ENCODE measurements at places on chromosomes 12 and 14.

DNA sequence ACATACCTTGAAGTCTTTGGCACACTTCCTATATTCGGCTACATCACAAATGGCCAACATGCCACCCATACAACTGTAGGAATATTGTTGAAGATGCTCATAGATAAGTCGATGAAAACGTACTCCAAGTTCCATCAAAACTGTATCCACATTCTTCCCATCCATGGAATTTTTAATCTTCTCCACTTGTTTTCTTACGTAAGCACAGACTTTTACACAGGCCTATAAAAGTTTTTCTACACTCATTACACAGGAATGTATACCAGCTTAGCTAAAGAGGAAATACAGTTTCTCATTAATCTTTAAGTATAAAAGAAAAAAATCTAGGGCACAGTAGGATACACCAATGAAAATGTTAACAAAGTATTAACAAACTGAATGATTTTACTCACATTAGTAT is 59.1 kb downstream of the EXOC5 start:
- H3K27ac ChIP-seq: no peak overlapping the region
- DNase-seq: no peak
- H3K36me3 ChIP-seq: no peaks in the 10 kb centered on the region
- H3K4me3 ChIP-seq: no peak overlapping the region
- no peaks in the 10 kb centered on the region for H3K4me1 ChIP-seq
- H3K27me3 ChIP-seq: no peaks in the 10 kb centered on the region

- no peak overlapping the region for H3K27ac ChIP-seq
- no peak for DNase-seq
- H3K4me3 ChIP-seq: no peak overlapping the region
- no peaks in the 10 kb centered on the region for H3K27me3 ChIP-seq
- peaks cover 11% of the 10 kb centered on the region for H3K4me1 ChIP-seq
Observed at GRCh38 chr12:124883263-124884130, 19.8 kb upstream of the SCARB1 start.

DNA sequence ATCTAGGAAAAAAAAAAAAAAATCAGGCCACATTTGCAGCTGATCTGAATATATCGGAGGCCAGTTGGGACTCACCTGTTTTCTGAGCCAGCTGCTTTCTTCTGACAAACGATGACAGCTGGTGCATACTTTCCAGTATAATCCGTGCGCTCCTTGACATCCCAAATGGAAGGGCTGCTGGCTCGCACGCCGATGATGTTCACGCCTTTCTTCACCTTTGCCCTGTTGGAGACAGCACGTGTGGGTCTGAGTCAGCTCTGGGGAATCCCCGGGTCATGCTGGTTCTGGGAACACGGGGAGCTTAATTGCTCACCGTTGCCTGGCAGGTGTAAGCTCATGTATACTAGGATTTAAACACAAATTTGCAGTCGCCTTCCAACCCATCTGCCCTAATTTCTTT is 372.8 kb downstream of the TMEM132D start:
- H3K27ac ChIP-seq: peak overlapping the region; percentile 61
- no peaks in the 10 kb centered on the region for H3K27me3 ChIP-seq
- H3K4me1 ChIP-seq: no peaks in the 10 kb centered on the region
- peak; percentile 43 for DNase-seq
- peak overlapping the region; percentile 30 for H3K4me3 ChIP-seq
- no peaks in the 10 kb centered on the region for H3K36me3 ChIP-seq

DNA sequence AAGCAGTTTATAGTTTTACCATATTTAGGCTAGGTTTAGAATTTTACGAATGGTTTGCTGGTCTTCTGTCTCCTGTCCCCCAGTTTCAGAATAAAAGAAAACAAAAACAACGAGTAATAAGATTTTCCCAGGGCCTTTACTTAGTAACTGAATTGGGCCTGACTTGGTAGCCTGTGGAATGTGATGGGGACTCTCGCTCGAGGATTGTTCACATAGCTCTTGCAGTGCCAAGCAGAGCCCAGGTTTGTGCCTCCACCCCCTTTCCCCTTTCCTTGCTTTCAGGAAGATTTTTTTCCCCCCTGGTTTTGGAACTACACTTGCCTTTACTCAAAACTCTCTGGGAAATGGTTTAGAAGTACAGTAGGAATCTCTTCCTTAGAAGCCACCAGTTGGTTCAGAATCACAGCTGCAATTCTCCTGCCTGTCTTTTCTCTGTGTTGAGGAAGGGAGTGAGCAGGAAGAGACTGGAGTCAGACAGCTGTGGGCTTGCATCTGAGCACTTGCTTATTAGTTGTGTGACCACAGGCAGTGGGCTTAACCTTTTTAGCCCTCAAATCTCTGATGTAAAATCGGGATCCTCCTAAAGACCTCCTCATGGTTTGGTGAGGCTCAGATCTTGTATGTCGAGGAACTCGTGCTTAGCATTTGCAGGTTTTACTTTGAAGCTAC is 501.2 kb downstream of the PCNX1 start:
- H3K27ac ChIP-seq: no peak overlapping the region
- no peaks in the 10 kb centered on the region for H3K27me3 ChIP-seq
- no peak for DNase-seq
- no peaks in the 10 kb centered on the region for H3K36me3 ChIP-seq
- no peak overlapping the region for H3K4me3 ChIP-seq

Measured in MM.1S (cell line).